ENCODE measurements at places on chromosomes 16 and 17.

GRCh38 chr16:6105115-6105514 is 1007.5 kb upstream of the EEF2KMT start:
- no peak for DNase-seq

- no peak for DNase-seq
Observed at GRCh38 chr17:58577696-58578095, 63.3 kb upstream of the MTMR4 start.

GRCh38 chr16:11547118-11547916 is 39.4 kb downstream of the LITAF start:
- DNase-seq = no peak

DNA sequence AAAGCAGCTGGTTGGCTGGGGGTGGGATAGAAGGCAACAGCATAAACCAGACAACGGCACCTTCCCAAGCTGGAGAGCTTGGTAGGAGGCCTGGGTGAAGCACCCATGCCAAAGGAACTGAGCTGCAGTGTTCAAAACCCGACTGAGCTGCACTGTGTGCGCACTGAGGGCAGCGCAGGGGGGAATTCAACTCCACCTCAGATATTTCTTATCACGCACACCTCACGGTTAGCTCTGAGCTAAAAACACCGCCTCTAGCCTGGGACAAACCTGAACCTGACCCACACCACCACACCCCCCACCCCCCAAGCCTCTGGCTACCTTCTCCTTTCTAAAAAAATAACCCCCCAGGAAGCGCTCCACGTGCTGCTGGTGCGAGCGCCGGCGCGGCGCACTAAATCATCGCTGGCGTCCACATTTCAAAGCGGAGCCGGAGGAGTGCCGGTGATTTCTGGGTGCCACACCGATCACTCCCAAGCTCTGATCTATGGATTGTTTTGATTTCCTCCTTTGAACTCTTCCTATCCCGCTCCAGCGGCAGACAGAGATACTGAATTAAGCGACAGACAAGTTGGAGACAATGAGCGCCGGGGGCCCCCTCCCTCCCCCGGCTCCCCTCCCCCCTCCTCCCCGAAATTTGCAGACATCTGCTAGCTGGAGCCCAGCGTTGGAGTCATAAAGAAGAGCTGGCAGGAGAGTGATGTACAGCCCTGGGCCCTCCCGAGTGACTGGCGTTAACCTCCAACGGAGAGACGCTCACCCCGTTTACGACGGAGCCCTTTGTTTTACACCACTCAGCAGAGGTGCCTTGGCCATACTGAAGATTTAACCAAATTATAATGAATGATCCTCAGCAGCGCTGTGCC is 85.0 kb downstream of the NOG start:
- no peak for DNase-seq

GRCh38 chr17:7307686-7308624 is 527 bp downstream of the EIF5A start:
- DNase-seq = no peak

- no peak for DNase-seq
Observed at GRCh38 chr16:67598527-67598926, 36.2 kb downstream of the CTCF start.

All from cortex of kidney (tissue), 1 donor.